A549 treated with Mapracorat at 1 μM for 4 hours (cell line): ENCODE measurements at places on chromosomes 2 and 18. TPM values are rescaled to one million over a fixed set of nuclear protein-coding genes. Genes with fewer than 3 reads are reported as not detected.

CTLA4 gene
- not detected in 5 replicates for total RNA-seq

CD207 gene
- not detected in 5 replicates for total RNA-seq

NYAP2 gene
- 0.02 TPM in 1 of 5 replicates, not detected in the others for total RNA-seq

NT5C1B gene
- total RNA-seq: not detected in 5 replicates

CCDC141 gene
- total RNA-seq: not detected in 5 replicates

OR6B2 gene
- not detected in 5 replicates for total RNA-seq

VWC2L gene
- not detected in 5 replicates for total RNA-seq

CTAGE1 gene
- not detected in 5 replicates for total RNA-seq

FBXO41 gene
- 4.5 to 6.0 TPM (median 5.2 TPM) in 5 replicates for total RNA-seq

SKOR2 gene
- not detected in 5 replicates for total RNA-seq

TSHZ1 gene
- 5.2 to 6.8 TPM (median 6.2 TPM) in 5 replicates for total RNA-seq

HOXD13 gene
- 0.12 to 0.30 TPM (median 0.22 TPM) in 5 replicates for total RNA-seq

GPR155 gene
- 0.10 to 0.36 TPM (median 0.32 TPM) in 5 replicates for total RNA-seq

ZNF397 gene
- 3.3 to 4.6 TPM (median 3.9 TPM) in 5 replicates for total RNA-seq

LIPG gene
- total RNA-seq: 0.16 to 0.41 TPM (median 0.21 TPM) in 5 replicates

MAPK4 gene
- total RNA-seq: 0.12 to 0.23 TPM (median 0.14 TPM) in 5 replicates

POTEJ gene
- not detected in 5 replicates for total RNA-seq

SERPINB4 gene
- 0.08 to 0.09 TPM in 2 of 5 replicates, not detected in the others for total RNA-seq

SERPINB3 gene
- 0.16 to 0.27 TPM in 2 of 5 replicates, not detected in the others for total RNA-seq

TRIM43 gene
- not detected in 5 replicates for total RNA-seq

ICOS gene
- not detected in 5 replicates for total RNA-seq

KCNJ13 gene
- total RNA-seq: not detected in 5 replicates

LRATD1 gene
- 0.05 to 0.08 TPM (median 0.07 TPM) in 4 of 5 replicates, not detected in the other for total RNA-seq

FSHR gene
- total RNA-seq: not detected in 5 replicates

KIF5C gene
- 0.30 to 0.77 TPM (median 0.35 TPM) in 5 replicates for total RNA-seq

ZBTB7C gene
- total RNA-seq: 0.09 to 0.21 TPM (median 0.17 TPM) in 5 replicates

SGO2 gene
- 11.2 to 13.7 TPM (median 12.8 TPM) in 5 replicates for total RNA-seq

WDSUB1 gene
- total RNA-seq: 7.6 to 8.7 TPM (median 8.1 TPM) in 5 replicates

PIEZO2 gene
- 0.47 to 1.0 TPM (median 0.80 TPM) in 5 replicates for total RNA-seq

KYNU gene
- 238 to 285 TPM (median 251 TPM) in 5 replicates for total RNA-seq

CABYR gene
- total RNA-seq: 12.9 to 19.3 TPM (median 14.1 TPM) in 5 replicates

CHRND gene
- total RNA-seq: not detected in 5 replicates

ALPG gene
- total RNA-seq: 0.23 to 0.45 TPM (median 0.28 TPM) in 5 replicates

TUBB6 gene
- 193 to 216 TPM (median 207 TPM) in 5 replicates for total RNA-seq

EFHD1 gene
- total RNA-seq: 4.0 to 5.0 TPM (median 4.2 TPM) in 5 replicates

ABCB11 gene
- total RNA-seq: 0.01 TPM in 1 of 5 replicates, not detected in the others

UGT1A8 gene
- total RNA-seq: 0.06 TPM in 1 of 5 replicates, not detected in the others

IRS1 gene
- 11.5 to 17.0 TPM (median 15.6 TPM) in 5 replicates for total RNA-seq

PLCD4 gene
- 0.29 to 0.56 TPM (median 0.39 TPM) in 5 replicates for total RNA-seq

CDKL4 gene
- not detected in 5 replicates for total RNA-seq

ALK gene
- total RNA-seq: not detected in 5 replicates

LMAN1 gene
- total RNA-seq: 24.7 to 31.7 TPM (median 30.7 TPM) in 5 replicates

RBKS gene
- total RNA-seq: 6.7 to 9.2 TPM (median 8.3 TPM) in 5 replicates

CYP1B1 gene
- 3.9 to 4.9 TPM (median 4.2 TPM) in 5 replicates for total RNA-seq

OSBPL1A gene
- total RNA-seq: 10.6 to 19.4 TPM (median 13.6 TPM) in 5 replicates

PDIA6 gene
- total RNA-seq: 308 to 361 TPM (median 353 TPM) in 5 replicates

SP140 gene
- 0.27 TPM in 1 of 5 replicates, not detected in the others for total RNA-seq

TXNDC2 gene
- 0.06 to 0.45 TPM (median 0.19 TPM) in 5 replicates for total RNA-seq

GPR55 gene
- 0.04 TPM in 1 of 5 replicates, not detected in the others for total RNA-seq

HRH4 gene
- not detected in 5 replicates for total RNA-seq

CHN1 gene
- 17.3 to 20.8 TPM (median 18.9 TPM) in 5 replicates for total RNA-seq

OTOS gene
- total RNA-seq: not detected in 5 replicates

MEP1B gene
- total RNA-seq: 0.05 TPM in 1 of 5 replicates, not detected in the others

RNU2-63P gene
- total RNA-seq: not detected in 5 replicates
